HFFc6 (cell line): ENCODE measurements at places on chromosomes 3 and 15. TPM values are rescaled to one million over a fixed set of nuclear protein-coding genes. Genes with fewer than 3 reads are reported as not detected.
A peak's percentile ranks its signal among the peaks of the same experiment; 100 is the strongest.

ACKR2 gene
- total RNA-seq = 0.10 TPM in 1 of 3 replicates, not detected in the others

TGFBR2 gene
- 71.6 to 121 TPM (median 98.7 TPM) in 3 replicates for total RNA-seq

KCNH8 gene
- total RNA-seq = not detected in 3 replicates

GRCh38 chr3:185929192-185930151 lies 8.3 kb downstream of the TRA2B start:
- no peak for DNase-seq

- peak; percentile 29 for DNase-seq
Observed at GRCh38 chr15:64982472-64982871, 7.2 kb downstream of the SPG21 start.

YEATS2 gene
- 19.1 to 21.3 TPM (median 20.9 TPM) in 3 replicates for total RNA-seq

REC114 gene
- not detected in 3 replicates for total RNA-seq

AGBL1 gene
- not detected in 3 replicates for total RNA-seq

- no peak for DNase-seq
Observed at GRCh38 chr3:197325773-197326172, 27.4 kb upstream of the DLG1 start.

ARHGEF26 gene
- total RNA-seq = 0.05 to 0.06 TPM in 2 of 3 replicates, not detected in the other

DNA sequence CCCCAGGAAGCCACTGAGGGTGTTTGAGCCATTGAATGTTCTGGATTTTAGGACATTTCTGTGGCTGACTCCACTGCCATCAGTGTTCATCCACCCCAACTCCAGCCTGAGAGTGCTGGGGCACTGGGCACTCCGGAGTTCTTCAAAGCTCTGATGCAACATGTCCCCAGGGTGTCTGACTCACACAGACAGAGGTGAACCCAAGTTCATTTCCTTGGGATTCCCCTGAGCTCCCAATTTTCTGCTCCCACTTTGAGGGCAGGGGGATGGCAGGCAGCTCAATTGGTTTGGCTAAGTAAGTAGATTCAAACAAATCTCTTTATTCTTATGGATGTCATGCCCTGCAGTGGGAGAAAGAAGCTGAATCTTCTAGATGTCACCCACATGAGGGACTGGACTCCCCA lies 2.2 kb downstream of the STRA6 start:
- peak; percentile 73 for DNase-seq

- DNase-seq = peak; percentile 47
Observed at GRCh38 chr3:53375019-53375418, 27.7 kb upstream of the DCP1A start.

NR2E3 gene
- total RNA-seq = not detected in 3 replicates

GRCh38 chr3:157531301-157531660 lies 28.1 kb upstream of the VEPH1 start:
- peak; percentile 20 for DNase-seq

ZWILCH gene
- 14.5 to 30.0 TPM (median 26.9 TPM) in 3 replicates for total RNA-seq

DNA sequence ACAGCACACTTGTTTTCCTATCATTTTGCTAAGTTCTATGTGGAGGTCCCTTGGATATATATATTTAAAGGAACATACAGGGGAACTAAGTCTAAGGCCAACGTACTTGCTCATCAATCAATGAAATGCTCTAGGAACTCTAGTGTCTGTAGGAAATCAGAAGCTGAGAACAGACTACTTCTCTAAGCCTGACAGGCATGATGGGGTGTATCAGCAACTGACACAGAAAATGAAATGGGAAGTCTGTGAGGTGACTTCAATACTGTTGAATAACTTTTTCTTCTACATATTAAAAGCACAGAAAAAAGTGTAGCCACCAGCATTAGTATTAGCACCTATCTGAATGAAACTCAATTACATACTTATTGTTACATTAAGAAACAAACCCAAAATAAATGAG lies 56.9 kb upstream of the CSPG5 start:
- no peak for DNase-seq

DNA sequence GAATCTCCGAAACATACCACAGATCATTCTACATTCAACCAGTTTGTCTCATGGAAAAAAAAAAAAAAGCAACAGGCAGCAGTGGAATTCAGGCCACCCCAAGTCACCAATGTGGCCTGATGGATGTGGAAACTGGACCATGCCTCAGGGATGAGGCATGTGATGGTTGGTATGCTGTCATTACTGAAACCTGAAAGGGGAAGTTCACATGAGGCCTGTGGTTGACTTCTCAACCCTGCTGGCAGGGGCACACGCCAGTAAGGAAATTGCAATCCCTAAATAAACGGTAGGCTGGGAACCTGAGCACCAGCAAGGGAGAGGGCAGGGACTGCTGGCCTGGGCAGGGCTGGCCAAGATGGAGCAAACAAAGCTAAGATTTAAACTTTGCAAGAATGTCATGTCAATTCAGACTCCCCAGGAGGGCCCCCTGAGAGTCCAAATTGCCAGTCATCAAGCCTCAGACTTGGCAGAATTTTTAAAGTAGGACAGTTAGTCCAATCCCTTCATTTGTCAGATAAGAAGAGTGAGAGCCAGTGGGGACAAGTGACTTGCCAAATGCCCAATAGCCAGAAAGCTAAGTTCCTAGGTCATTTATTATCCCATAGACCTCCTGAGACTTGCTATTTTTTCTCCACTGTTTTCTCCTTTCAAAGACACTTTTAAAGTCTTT lies 310.4 kb downstream of the ERC2 start:
- peak; percentile 1 for DNase-seq

- DNase-seq = no peak
Observed at GRCh38 chr15:52294881-52295420, 653 bp downstream of the MYO5C start.

CHL1 gene
- not detected in 3 replicates for total RNA-seq

GORASP1 gene
- total RNA-seq = 42.7 and 48.6 TPM in 2 replicates

- DNase-seq = no peak
Observed at GRCh38 chr15:68368731-68369435, 63.1 kb downstream of the ITGA11 start.

GRCh38 chr15:54803134-54803808 lies 393.5 kb downstream of the RSL24D1 start:
- no peak for DNase-seq

DNA sequence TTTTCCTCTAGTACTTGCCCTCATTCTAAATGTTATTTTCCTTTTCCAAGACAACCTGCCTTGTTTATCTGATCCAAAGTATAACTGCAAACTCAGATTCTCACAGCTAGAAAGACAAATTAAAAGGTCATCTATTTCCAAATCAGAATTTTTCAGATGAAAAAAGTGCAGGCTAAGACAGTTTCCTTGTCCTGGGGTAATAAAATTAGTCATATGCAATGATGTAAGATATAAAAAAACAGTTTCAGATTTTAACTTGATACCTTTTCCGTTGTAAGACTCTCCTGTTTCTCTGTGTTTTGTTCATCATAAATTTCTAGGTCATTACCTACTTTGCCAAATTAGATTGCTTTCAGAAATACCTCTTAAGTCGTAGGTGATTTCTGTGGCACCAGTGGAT lies 238.4 kb upstream of the PEX5L start:
- no peak for DNase-seq

DNA sequence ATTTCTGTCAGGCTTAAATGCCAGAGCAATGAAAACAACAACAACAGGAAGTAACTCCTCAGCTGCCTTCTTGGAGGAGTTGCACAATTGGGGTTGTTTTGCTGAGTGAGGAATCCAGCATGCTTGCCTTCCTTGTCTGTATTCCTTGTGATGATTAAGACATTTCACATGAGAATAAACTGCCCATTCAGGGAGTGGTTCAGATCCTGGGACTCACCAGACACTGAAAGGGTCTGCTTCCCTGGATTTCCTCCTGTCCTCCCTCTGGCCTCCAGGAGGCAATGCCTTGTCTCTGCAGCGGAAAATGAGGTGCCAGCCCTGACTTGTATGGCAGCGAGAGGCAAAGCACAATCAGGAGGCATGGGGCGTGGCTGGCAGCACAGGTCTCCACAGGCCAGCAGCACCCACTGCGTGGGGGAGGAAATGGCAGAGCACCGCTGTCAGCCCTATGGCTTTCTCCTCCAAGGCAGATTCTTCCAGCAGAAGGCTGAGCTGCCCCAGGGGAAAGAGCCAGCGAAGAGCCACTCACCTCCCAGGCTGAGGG lies 41.5 kb downstream of the RBP2 start:
- DNase-seq = peak; percentile 25

SHF gene
- 1.9 to 3.1 TPM (median 2.0 TPM) in 3 replicates for total RNA-seq

MIX23 gene
- 32.8 to 43.6 TPM (median 39.7 TPM) in 3 replicates for total RNA-seq

DNA sequence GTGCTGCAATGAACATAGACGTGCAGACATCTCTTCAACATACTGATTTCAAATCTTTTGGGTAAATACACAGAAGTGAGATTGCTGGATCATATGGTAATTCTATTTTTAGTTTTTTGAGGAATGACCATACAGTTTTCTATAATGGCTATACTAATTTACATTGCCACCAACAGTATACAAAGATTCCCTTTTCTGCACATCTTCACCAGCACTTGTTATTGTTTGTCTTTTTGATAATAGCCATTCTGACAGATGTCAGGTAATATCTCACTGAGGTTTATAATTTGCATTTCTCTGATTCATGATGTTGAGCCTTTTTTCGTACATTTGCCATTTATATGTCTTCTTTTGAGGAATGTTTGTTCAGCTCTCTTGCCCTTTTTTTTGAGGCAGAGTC lies 30.5 kb downstream of the TOPAZ1 start:
- DNase-seq = no peak

DNA sequence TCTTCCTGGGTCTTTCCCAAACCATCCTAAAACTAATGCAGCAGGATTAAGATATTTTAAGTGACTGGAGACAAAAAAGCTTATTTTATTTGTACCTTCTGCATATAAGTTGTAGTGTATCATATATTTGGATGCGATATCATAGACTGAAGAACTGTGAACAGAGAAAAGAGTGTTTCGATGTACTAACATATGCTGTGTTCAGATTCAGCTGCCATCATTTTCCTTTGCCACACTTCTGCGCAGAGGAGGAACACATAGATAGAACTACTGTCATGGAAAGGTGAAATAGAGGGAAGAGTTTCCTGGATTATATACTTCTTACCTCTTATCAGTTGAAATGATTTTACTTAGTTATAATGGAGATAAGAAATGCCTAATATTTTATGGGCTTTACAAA lies 95.5 kb upstream of the CNTN3 start:
- DNase-seq = no peak

DNA sequence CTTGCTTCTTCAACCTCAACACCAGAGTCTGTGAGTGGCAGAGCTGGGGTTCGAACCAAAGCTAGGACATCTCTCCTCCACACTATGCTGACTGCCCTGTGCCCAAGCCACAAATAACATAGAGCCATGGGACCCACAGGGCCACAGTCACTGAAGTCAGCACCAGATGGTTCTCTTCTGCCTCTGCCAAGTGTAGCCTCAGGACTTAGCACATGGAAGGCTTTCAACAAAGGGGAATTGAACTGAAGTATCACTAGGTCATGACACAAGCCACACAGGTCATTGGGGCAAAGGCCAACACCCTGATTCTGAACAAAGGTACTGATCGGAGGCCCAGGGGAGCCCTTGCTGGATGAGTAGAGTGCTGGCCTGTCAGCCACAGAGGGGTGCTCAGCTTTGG lies 83.6 kb downstream of the BDH1 start:
- no peak for DNase-seq

GLDN gene
- total RNA-seq = not detected in 2 replicates

GRCh38 chr3:133159498-133160475 lies 121.6 kb downstream of the TMEM108 start:
- DNase-seq = no peak

- DNase-seq = peak; percentile 45
Observed at GRCh38 chr3:4322635-4323034, 19.5 kb downstream of the SETMAR start.

DNA sequence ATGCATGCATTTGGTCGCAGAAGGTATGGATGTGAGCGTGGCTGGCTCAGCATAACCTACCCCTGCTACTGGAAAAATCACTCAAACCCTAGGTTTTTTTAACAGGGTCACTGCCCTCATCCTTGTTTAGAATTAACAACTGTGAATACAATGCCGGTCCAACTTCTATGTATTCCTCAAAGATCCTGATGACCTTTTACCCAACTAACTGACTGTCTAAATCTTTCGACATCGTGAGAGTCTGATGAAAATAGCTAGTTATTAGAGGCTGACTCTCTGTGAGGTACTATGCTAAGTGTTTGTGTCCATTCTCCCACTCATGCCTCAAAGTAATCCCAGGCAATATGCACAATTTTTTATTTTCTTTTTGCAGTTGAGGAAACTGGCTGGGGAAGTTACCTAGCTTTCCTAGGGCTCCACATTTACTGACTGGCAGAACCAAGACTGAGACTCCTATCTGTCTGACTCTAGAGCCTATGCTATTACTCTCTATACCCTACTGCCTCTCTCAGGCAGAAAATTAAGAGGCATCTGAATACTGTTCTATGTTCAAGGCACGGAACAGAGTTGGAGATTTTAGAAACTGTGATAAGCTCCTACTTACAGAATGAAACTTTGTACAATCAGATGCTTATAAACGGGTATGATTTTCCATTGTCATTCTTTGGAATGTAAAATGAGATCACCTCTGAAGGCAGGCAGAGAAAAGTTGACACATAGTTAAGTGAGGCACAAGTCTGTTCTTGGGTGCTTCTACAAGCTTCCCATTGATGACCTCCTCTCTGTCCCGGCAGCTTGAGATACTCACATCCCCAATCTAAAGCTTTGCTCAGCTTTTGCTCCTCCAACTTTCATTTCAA lies 56.4 kb downstream of the FILIP1L start:
- no peak for DNase-seq

DNA sequence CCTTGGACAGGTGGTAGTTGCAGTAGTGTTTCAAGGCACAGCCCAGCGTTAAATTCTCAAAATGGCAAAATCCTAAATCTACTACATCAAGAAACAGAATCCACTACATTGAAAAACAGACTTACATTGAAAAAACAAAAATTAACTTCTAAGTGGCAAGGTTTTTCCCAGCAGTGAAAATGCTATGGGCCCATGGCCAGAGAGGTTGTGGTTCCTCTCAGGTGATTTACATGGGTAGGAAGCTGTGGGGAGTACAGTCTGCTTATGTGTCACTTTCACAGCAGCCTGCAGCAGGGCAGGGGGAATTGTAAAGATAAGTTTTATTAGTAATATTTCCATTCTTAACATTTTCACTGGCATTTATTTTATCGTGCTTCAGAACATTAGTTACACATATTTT lies 24.9 kb downstream of the TTC14 start:
- DNase-seq = no peak

ISLR2 gene
- not detected in 3 replicates for total RNA-seq

SAMMSON gene
- not detected in 3 replicates for total RNA-seq

- no peak for DNase-seq
Observed at GRCh38 chr15:70789213-70789612, 25.9 kb upstream of the UACA start.

GRCh38 chr15:92654662-92655061 lies 913 bp downstream of the FAM174B start:
- DNase-seq = no peak

- no peak for DNase-seq
Observed at GRCh38 chr3:127392156-127392490, 104.3 kb upstream of the PRR20G start.

KNG1 gene
- not detected in 2 replicates for total RNA-seq

DNA sequence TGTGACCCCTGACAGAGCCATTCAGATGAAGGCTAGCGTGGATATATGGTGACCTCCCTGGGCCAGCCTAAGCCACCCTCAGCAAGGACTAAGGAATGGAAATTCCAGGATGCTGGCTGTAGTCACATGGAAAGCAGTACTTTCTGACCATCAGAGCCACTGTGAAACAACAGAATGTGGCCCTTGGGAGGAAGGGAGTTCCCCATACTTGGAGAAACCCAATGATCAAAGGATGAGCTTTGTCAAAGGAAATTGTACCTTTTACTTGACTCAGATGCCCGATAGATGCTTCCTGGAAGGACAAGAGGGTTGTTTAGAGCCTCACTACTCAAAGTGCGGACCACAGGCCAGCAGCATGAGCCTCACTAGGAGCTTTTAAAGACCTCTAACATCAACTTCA lies 484.5 kb upstream of the PROK2 start:
- no peak for DNase-seq

GRCh38 chr3:129689036-129689435 lies 82.6 kb upstream of the PLXND1 start:
- DNase-seq = no peak

SENP8 gene
- 3.8 to 4.1 TPM (median 3.9 TPM) in 3 replicates for total RNA-seq

PRR20G gene
- total RNA-seq = not detected in 2 replicates
